ENCODE measurements at places on chromosomes 12 and 14. TPM values are rescaled to one million over a fixed set of nuclear protein-coding genes. Genes with fewer than 3 reads are reported as not detected.

GRCh38 chr14:77161011-77161410 is 19.4 kb upstream of the ZDHHC22 start:
- DNase-seq, result no peak

- no peak for DNase-seq
These were observed 8.8 kb downstream of the RASSF3 start for GRCh38 chr12:64618953-64619590.

DNA sequence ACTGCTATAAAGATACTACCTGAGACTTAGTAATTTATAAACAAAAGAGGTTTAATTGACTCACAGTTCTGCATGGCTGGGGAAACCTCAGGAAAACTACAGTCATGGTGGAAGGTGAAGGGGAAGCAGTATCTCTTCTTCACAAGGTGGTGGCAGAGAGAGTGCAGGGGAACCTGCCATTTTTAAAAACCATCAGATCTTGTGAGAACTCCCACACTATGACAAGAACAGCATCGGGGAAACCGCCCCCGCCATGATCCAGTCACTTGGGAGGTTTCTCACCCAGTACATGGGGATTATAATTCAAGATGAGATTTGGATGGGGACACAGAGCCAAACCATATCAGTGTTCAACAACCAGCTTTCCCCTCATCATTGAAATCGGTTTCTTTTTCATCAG is 49.9 kb downstream of the AEBP2 start:
- no peak for DNase-seq

- DNase-seq, result no peak
These were observed 898 bp upstream of the RAB15 start for GRCh38 chr14:64973026-64973442.

GRCh38 chr12:130121226-130122000 is 40.9 kb upstream of the FZD10 start:
- DNase-seq, result no peak

GRCh38 chr14:36243183-36243582 is 66.7 kb upstream of the PTCSC3 start:
- no peak for DNase-seq

GRCh38 chr12:59055204-59055860 is 135.0 kb upstream of the LRIG3 start:
- DNase-seq, result no peak

DNA sequence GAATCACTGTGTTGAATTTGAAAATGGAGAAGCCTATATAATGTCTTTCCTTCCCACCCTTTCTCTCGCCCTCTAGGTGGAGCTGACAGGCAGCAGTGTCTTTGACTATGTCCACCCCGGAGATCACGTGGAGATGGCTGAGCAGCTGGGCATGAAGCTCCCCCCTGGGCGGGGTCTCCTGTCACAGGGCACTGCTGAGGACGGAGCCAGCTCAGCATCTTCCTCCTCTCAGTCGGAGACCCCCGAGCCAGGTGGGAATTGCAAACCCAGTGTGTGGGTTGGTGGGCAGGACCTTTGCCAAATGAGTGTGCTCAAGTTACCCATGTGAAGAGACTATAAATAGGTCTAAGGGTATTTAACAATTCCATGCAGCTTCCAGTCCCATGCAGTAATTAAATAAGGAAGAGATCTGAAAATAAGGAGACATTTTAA is 274.7 kb downstream of the EGLN3 start:
- DNase-seq, result no peak

GRCh38 chr12:21296348-21296747 is 38.4 kb downstream of the SLCO1A2 start:
- DNase-seq, result no peak

DNA sequence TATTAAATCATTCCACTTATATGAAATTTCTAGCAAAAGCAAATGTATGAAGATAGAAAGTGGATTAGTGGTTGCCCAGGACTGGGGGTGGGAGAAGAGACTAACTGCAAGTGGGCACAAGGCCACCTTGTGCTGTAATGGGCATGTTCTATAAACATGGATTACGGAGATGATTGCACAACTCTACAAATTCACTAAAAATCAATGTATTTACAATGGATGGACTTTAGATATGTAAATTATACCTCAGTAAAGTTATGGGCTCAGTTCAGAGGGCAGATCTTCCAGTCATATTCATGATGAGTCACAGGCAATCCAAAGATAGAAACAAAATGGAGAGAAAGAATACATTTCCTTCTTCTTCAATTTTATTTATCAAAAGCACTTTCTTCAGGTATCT is 173.9 kb downstream of the NDUFA12 start:
- DNase-seq, result no peak

DNA sequence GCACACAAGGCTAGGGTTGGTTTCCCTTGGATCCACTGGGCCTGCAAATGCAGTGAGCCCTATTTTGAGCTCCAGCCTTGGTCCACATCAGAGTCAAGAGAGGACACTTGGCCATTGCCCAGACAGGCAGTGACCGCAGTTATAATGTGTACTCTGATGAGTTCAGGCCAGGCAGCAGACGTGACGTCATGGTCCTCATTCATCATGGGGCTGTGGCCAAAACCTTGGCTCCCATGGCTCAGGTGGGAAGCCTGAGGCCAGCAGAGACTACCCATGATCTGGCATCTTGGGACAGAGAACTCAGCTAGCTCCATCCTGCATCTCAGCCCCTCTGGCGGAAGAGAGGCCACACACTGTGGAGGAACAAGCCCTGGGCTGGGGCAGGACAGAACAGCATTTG is 16.4 kb downstream of the TMEM63C start:
- no peak for DNase-seq

DNA sequence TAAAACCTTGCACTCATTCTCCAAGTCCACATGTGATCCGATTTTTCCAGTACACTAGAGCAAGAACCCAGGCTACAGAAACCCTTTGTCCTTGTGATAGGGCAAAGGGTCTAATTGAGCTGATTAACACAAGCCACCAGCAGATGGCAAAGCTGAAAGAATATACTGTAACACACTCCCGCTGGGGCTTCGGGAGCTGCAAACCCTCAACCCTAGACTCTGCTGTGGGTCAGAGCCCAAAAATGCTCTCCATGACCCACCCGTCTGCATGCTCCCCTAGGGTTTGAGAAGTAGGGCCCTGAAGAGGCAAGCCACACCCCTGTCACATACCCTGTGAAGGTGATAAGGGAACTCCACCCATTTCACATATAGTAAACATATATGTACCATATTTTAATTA is 33.6 kb upstream of the PCNX1 start:
- no peak for DNase-seq

- no peak for DNase-seq
These were observed 90.9 kb downstream of the B4GALNT3 start for GRCh38 chr12:550473-551260.

- DNase-seq, result no peak
These were observed 8.9 kb downstream of the VAMP1 start for GRCh38 chr12:6461401-6462233.

DNA sequence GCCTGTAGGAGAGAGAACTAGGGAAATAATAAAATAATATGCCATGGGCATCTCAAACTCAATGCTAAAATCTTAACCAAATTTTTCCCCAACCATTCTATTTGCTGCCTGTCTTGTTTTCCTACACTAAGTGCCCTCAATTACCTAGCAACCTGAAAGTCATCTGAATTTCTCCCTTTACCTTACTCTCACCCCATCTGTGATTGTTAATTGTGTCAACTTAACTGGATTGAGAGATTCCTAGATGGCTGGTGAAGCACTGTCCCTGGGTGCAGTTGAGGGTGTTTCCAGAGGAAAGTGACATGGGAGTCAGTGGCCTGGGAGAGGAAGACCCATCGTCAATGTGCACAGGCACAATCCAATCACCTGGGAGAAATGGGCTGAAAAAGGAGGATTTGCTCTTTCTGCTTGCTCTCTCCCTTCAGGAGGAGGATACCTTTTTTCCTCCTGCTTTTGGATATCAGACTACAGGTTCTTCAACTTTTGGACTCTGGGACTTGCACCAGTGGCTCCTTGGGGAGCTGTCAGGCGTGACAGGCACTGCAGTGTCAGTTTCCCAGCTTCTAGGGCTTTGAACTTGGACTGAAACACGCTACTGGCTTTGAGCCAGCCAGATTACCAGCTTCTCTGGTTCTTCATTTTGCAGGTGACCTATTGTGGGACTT is 100.1 kb downstream of the PPP1R12A start:
- DNase-seq, result no peak

DNA sequence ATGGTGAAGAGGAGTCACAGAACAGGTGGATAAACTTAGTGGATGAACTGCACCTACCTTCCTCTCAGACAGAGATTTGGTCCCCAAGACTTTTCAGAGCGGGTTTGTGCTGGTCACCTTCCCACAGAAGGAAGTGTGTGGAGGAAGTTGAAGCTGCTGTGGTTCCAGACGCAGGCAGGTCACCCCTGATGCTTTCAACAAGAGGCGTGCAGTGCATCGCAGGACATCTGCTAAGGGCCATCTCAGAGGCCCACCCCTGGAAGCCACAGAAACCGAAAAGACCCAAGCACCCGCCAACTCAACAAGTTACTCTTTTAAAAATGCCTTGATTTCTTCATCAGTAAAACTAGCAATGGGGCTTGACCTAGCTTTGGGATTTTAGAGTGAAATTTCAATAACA is 1.0 kb upstream of the GPX2 start:
- no peak for DNase-seq

- DNase-seq, result no peak
These were observed 545 bp downstream of the LIMA1 start for GRCh38 chr12:50282721-50283228.

DNA sequence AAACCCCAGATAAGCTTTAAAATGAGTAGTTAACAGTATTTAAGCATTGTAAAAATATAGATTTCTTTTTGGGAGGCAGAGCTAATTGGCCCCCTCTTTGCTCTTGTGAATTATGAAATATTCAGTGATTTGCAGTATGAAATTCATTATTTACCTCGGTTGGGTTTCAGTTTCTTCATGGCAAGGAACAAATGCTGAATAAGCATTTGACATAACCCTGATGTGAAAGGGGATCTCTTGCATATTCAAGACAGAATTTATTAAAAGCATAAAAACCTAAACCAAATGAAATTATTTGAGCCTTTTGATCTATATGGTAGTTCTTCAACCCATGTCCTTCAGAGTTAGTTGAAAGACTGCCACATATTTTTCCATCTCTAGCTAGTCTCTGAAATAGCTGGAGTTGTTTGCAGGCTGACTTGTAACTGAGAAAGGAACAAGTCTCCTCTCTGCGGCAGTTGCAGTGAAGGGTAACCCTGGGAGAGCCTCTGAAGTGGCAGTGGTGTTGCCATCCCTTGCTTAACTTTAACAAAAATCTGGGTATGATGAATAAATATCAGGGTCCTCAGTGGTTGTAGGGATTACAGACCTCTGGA is 690 bp downstream of the AKAP6 start:
- DNase-seq, result no peak

GRCh38 chr12:104692557-104693218 is 235.9 kb downstream of the CHST11 start:
- no peak for DNase-seq

DNA sequence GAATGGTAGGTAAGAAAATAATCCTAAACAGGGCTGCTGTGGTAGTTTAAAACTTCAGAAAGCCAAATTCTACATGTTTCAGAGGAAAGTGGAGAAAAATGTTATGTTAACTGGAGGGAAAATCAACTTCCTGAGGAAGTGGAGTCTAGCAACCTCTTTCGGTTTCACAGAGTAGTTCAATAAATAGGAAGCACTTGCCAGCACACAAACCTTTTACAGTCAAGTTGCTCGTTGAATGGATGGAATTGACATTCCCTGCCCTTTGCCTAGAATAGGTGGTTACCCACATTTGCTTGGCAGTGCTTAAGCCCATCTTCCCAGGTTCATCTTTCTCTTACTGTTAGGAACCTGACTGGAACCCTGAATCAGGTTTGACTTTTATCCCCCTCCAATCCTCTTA is 15.9 kb downstream of the ANKRD13A start:
- no peak for DNase-seq

DNA sequence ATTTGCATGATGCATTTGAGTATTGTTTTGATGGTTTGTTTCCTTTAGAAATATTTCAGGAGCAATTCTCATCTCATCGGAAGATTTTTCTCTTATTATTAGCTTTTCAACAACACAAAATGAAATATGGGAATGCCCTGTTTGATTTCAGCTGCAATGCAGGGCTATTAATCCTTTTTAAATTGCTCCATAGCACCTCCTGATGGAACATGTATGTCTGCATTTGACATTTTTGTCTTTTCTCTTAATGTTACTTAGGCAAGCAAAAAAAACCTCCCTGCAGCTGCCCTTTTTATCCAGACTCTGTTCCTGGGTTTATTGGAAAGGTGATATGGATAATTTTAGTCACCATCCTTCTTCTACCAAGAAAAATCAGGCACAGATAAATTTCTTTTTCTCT is 895.8 kb downstream of the RPS29 start:
- DNase-seq, result no peak

DNA sequence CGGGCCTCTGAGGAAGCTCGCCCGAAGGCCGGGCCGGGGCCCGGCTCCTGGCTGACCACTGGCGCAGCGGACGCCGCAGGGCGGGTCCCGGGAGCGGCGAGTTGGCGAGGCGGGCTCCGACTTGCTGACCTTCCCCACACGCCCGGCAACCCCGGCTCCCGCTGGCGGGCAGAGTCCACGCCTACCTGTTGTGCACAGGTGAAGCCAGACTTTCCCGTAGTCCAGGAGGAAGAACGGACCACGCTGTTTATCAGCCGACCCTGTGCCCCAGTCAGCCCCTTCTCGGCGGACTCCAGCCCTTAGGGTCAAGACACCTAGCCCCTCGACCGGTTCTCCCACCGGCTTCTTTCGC is 407 bp downstream of the HEATR5A start:
- peak; percentile 78 for DNase-seq

DNA sequence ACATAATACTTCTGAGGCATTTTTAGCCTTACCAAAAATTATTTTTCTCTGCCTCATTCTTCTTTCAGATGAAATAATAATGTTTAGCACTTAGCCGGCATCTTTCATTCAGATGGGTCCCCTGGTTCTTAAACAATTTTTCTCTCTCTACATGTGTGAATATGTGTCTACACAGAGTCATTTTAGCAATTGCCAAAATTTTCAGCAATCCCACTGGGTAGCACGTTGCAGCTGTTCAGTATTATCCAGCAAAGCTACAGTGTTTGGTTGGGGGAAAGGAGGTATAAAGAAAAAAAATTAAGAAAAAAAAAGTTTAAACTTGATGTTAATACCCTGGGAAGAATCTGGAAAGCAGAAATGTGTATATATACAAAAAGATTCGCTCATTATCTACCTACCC is 160.5 kb upstream of the TRHDE start:
- no peak for DNase-seq

DNA sequence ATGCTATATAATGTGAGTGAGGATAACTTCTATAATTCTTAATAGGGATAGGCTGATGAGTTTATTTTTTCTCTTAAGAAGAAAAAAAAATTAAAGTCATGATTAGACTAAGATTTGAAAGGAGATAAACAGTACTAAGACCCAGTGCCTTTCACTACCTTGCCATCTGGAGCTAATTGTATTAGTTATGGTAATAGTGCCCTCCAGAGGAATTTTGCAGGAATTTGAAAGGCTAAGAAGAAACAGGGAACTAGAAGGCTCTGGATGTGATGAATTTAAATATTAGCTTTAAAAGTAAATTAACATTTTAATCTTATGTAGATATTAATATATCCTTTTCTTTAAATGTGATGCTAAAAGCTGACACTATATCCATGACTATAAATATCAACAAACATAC is 36.6 kb upstream of the PIK3C2G start:
- no peak for DNase-seq

The SOX5 gene
- 32.8 TPM for total RNA-seq

The CCDC196 gene
- not detected for total RNA-seq

The KLHL33 gene
- not detected for total RNA-seq

The CLEC9A gene
- total RNA-seq, result not detected

The LALBA gene
- not detected for total RNA-seq
